ENCODE measurements at places on chromosomes 16 and 17.
A peak's percentile ranks its signal among the peaks of the same experiment; 100 is the strongest.

DNA sequence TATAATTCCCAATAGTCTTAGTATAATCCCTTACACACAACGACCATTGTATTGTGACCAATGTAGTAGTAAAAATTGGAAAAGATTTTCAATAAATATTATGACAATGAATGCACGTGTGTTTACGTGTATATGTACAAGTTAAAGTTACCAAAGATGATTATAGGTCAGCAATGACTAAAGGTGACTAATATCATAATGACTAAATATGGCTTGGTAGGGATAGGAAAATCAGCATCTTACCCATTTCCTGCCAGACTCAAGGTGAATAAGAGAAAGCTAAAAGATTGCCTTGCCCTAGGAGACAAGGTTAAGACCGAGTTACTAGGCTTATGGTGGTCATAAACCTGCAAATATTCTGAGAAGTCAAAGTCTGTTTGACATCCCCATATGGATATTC, 34.4 kb downstream of the CPD start:
- DNase-seq = no peak

DNA sequence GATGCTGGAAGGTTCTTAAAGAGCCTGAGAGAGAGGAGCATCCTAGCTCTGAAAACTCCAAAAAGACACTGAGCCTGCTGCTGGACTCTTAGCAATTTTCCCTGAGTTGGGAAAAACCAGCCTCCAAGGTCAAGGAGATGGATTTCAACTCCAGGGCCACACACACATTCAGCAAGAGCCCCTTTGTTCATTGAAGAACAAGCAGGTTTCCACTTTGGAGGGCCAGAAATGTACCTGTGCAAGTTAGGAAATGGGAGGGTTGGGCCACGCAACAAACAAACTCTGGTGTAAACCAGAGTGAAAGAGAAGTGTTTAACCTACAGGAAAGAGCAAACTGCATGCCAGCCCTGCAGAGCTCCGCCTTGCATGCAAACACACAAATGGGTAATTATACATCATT, 264.8 kb upstream of the RPL38 start:
- DNase-seq = no peak

DNA sequence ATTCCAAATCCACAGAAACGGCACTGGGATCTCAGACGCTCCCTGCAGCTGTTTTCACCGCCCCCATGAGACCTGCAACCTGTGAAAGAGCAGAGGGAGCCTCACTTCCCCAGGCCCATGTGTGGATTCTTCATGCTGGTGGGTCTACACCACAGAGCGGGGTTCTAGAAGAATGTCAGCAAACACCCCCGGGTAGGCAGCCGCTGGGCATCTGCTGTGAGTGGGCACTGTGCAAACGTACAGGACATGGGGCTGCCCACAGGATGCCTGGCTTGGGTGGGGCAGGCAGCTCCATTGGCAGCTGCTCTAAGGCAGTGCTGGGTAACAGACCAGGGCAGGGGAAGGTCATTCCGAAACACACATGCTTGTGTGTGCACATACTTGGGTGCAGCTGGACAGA, 174.9 kb downstream of the RBFOX3 start:
- DNase-seq = no peak

- DNase-seq = no peak
Observed at GRCh38 chr17:3556916-3557767, 470 bp downstream of the TRPV3 start.

- DNase-seq = peak; percentile 80
Observed at GRCh38 chr16:58638148-58639036, 8.8 kb upstream of the CNOT1 start.

GRCh38 chr17:29133121-29133713, 47.0 kb downstream of the MYO18A start:
- peak; percentile 63 for DNase-seq

DNA sequence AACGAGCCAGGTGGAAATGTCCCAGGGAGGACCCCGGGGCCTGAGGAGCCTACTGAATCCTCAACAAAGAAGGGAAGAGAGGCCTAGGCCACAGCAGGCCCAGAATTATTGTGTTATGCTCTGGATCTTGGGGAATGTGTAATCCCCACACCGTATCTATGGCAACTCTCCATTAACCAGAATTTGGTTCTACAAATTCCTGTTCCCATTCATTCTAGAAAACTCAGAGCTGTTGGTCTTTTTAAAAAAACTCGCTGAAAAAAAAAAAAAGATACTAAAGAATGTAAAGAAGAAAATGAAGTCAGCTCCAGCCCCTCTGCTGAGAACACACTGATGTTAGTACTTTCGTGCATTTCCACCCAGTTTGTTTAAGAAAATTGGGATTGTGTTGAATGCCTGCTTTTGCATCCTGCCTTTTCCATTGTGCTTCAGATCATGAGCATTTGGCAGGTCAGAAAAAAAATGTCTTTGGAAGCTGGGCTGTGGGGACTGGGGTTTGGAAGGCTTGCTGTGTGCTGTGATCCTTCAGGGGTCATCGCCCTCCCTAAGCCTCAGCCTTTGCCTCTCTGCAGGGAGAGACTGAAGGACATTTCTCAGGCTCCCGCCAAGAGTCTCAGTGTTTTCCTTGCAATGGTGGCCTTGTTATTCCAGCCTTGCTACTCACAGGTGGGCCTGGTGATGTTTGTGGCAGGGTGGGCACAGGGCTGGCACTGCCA, 69.5 kb downstream of the SREBF1 start:
- DNase-seq = peak; percentile 65

DNA sequence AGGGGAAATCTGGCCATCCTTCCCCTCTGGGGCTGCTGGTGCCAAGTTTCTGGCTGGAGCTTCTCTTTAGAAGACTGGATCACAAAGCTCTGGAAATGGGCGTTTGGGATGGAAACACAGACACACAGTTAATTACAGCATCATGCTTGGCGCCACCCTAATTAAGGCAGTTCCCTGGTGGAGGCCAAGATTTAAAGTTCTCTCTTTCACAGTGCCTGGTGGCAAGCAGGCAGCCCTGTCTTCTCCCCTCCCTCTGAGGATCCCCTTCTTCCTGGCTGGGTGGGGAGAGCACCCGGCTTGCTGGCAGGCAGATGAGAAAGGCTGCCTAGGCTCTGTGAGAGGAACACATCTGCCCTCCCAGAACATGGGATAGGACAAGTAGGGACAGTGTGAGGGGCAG, 59.0 kb upstream of the NKD1 start:
- DNase-seq = no peak

GRCh38 chr17:59331929-59332748, 684 bp downstream of the YPEL2 start:
- no peak for DNase-seq

DNA sequence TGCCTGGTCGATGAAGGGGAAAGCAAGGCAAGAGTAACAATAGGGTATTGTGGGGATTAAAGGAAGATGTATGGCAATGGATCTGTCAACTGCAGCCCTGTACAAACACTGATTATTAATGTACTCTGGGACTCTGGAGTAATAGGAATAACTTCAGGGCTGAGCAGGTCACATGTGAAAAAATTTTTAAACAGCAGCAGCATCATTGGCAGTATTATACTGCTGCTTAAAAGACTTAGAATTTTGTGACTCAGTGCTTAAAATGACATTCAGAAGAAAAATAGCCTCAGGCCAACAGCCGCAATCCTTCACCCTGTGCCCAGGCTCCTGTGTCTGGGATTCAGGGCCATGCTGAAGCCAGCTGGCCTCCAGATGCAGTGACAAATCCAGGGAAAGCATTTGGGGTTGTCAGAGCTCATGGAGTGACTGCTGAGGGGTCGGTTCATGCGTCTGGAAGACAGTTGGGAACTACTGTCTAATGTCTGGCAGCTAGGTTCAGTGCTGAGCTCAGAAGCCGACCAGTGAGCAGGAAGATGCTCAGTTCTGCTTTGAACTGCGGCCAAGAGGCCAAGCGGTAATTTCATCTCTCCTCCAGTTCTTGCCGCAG, 22.2 kb downstream of the TEX2 start:
- DNase-seq = peak; percentile 82

GRCh38 chr17:74761931-74762330, 13.5 kb downstream of the NHERF1 start:
- no peak for DNase-seq

- DNase-seq = no peak
Observed at GRCh38 chr16:8374586-8375231, 215.6 kb downstream of the TMEM114 start.

GRCh38 chr16:29743827-29744531, 1.8 kb downstream of the C16orf54 start:
- DNase-seq = no peak

DNA sequence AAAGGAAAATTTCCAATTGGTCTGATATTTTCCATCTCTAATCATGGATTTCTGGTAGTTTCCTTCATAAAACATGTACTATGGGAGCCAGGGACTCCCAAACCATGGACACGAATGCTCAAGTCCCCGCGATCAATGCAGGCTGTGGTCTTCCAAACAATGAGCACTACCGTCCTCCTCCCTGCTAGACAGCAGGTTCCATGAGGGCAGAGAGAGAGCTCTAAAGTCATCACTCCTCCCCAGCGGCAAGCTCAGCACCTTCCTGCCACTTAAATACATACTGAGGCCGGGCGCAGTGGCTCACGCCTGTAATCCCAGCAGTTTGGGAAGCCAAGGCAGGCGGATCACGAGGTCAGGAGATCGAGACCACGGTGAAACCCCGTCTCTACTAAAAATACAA, 31.1 kb downstream of the ARHGAP17 start:
- DNase-seq = no peak

- DNase-seq = peak; percentile 87
Observed at GRCh38 chr17:1153795-1154546, 25.8 kb downstream of the ABR start.

DNA sequence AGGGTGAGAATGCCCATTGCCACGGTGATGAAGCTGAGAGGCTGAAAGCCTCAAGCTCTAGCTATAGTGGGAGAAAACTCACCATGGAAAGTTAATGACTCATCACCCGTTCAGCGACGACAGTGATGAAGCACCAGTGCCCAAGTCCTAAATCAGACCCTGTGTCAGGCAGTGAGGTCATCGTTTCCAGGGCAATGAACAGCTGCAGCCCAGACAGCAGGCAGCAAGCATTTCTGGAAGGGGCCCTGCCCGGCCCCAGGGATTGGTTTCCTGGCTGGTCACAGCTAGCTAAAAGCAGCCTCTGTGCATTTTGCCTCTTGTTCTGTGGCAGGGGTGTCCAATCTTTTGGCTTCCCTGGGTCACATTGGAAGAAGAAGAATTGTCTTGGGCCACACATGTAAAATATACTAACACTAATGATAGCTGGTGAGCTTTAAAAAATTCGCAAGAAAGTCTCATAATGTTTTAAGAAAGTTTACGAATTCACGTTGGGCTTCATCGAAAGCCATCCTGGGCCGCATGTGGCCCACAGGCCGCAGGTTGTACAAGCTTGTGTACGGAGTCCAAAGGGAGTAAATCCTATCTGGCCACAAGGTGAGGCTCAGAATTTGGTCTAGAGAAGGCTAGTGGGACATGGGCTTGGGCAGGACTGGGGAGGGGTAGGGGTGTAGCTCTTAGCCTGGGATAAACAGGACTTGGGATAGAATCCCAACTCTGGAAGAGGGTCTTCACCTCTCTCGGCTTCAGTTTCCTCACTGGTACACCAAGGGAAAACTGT, 40.6 kb downstream of the MIS12 start:
- peak; percentile 98 for DNase-seq

Data from fibroblast of skin of scalp (primary cell).